CD4-positive, alpha-beta T cell treated with Interleukin-1 beta for 1 hour (primary cell): ENCODE measurements at places on chromosomes 4 and X.

DNA sequence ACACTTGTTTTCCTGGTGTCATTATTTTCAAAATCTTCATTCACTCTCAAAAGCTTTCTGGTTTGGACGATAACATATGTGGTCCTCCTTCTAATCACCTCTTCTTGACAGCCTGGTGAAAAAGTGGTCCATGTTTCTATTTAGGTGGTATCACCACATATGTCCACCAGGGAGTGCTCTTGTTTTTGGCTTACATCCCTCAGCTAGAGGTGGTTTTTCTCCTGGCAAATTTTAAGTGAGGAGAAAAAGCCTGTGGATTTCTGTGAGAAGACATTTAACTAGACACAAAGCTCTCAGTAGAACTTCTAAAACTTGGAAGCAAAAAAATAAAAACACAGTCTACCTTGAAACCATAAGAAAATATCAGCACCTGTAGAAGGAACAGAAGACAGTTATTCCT, 58.0 kb upstream of the FRMPD4 start:
- no peak for DNase-seq

DNA sequence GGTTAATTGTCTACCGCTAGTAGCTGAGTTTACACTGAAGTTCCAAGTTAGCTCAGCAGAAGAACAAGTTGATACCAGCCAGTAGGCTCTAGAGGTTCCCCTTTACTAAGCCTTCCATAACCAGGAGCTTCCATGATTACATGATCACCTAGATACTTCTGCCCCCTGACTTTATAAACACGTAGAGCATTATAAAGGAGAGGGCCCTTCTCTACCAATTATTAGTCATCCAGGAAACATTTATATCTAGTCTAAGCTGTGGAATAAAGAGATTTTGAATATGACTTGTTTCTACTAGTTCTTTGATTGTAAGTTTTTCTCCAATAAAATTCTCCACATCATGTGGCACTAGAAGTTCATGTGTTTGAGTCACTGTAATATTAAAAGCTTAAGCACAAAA, 818.1 kb upstream of the PCDH10 start:
- no peak for DNase-seq

GRCh38 chr4:167020410-167020809, 213.9 kb downstream of the SPOCK3 start:
- DNase-seq, result no peak

DNA sequence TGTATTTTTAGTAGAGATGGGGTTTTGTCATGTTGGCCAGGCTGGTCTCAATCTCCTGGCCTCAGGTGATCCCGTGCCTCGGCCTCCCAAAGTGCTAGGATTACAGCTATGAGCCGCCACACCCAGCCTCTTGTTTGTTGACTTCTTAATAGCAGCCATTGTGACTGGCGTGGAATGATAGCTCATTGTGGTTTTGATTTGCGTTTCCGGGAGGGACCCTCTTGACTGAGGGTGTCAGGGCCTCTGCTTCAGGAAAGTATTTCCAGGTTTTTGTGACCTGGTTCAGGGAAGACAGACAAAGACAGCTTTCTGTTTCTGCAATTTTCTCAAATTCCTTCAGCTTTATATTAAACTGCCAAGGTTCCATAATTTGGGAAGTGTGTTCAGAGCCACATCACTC, 15.1 kb downstream of the CSF2RA start:
- no peak for DNase-seq

- DNase-seq, result no peak
Measured at GRCh38 chrX:140297273-140297672, 207.6 kb downstream of the SOX3 start.
